Left renal cortex interstitium (tissue), 4 donors: ENCODE measurements at places on chromosomes 4 and X.

- DNase-seq, result no peak
Measured at GRCh38 chr4:169404960-169405359, 134.2 kb upstream of the SH3RF1 start.

GRCh38 chr4:172945611-172946010 is 223.0 kb upstream of the GALNT7 start:
- DNase-seq, result no peak

DNA sequence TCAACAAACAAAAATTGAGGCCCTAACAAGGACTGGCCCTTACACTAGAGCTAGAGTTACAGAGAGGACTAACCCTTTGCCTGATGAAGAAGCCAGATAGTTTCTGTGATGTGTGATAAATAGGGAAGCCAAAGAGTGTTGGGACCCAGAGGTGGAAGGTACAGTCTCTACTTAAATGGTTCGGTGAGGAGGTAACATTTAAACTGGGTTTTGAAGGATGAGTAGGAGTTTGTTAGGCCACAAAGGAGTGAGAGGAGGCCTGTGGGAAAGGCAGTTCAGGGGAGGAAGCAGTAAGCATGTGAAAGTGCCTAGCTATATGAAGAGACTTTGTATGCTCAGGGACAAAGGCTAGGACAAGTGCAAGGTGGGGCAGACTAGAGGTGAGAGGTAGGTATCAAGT is 23.8 kb upstream of the LIMCH1 start:
- DNase-seq, result no peak

- DNase-seq, result no peak
Measured at GRCh38 chr4:77201343-77201742, 44.3 kb downstream of the CCNG2 start.

- DNase-seq, result no peak
Measured at GRCh38 chrX:18377796-18378195, 23.3 kb upstream of the SCML2 start.

DNA sequence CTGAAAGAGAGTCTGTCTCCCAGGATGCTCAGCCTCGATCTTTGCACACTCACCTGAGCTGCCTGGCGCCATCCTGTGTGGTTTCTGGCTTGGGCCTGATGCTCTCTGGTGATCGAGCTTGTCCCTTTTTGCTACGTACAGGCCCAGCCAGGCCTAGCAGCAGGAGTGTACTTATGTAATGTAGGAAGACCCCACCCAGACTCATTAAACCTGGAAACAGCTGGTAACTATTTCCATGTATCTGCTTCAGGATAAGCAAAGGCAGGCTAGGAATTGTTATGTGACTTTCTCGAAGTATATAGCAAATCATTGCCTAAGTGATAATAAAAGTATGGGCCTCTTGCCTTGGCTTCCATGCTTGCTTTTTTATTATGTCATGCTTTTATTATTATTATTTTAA is 18.6 kb upstream of the ARSJ start:
- no peak for DNase-seq

GRCh38 chr4:14059006-14059405 is 431.5 kb upstream of the BOD1L1 start:
- no peak for DNase-seq

GRCh38 chr4:91454111-91454510 is 849.7 kb upstream of the GRID2 start:
- DNase-seq, result no peak

DNA sequence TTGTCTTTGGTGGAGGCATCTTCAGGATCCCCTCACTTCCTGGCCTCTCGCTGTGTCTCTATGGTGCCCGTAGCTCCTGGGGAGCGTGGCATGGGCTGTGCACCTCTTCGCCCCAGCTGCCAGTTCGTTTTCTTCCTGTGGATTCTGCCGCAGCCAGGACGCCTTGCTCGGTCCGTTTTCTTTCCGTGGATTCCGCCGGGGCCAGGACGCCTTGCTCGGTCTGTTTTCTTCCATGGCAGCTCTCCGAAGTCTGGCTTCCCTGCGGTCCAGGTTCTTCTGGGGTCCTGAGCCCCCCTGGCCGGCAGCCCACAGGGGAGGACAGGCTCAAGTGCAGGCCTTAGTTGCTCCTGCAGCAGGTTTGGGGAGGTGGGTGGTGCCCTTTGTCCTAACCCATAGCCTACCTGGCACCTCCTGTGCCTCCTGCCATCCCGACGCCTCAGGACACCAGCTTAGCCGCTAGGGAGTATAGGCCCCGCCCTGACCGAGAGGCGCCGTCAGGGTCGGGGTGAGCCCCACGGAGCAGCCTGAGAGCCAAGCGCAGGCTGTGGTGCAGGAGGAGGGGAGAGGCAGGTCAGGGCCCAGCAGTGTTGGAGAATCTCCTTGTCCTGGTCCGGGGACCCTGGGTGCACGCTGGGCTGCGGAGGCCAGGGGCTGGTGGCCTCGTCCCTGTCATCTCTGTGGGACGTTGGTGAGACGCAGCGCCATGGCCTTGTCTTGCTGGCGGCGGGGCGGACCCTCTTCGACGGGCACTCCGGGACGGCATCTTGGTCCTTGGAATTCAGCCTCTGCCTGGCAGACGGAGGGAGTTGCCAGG is 27.1 kb downstream of the UVSSA start:
- DNase-seq, result no peak

DNA sequence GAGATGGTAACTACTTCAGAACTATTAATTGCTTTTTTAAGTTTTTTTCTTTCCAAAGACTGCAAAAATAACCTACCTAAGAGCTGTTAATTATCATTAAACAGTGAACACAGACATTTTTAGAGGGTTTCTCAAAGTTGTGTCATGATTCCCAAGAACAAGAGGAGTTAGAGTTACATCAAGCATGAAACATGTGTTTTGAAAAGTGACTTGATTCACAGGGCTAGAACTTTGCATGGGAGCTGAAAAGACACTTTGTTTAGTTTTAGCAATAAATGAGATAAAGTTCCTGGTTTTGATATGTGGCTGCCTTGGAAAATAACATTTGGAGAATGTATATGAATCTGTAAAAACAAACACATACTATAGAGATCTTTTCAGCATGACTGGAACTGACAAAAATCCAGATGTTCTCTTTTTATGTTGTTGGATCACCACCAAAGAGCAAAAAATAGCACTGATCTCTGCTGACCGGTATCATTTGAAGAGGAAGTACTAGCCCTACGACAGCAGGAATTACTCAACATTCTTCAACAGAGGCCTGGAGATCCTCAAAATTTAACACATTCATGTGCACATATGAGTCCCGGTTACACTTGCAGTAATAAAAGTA is 173.0 kb upstream of the PCDH18 start:
- DNase-seq, result peak; percentile 55

DNA sequence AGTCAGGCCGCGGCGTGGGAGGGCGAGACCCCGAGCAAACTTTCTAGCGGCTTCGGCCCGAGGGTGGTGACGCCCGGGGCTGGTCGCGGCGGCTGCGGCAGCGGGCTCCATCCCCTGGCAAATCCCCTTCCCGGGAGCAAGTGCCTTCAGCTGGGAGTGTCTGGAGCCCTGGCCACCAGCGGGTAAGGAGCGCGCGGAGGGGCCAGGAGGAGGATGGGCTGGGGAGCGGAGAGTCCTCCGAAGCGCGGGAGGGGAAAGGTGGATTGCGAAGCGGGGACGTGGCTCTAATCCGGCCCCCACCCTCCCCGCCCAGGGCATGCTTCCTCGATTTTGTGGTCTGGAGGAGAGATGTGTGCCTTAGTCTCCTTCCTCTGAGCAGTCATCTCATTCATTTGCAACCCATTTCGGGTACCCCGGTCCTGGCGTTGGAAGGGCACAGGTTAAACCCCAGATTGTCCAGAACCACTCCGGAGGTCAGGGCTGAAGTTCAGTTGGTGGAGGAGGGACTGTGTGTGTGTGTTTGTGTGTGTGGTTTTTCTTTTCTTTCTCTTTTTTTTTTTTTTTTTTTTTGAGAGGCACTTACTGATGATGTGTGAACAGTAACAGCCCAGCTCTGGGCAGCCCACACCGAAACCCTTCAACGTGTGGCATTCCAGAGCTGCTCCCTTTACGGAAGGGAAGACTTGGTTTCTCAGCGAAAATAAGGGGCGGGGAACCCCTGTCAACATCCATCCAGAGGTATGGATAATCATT is 516 bp downstream of the SGMS2 start:
- no peak for DNase-seq

DNA sequence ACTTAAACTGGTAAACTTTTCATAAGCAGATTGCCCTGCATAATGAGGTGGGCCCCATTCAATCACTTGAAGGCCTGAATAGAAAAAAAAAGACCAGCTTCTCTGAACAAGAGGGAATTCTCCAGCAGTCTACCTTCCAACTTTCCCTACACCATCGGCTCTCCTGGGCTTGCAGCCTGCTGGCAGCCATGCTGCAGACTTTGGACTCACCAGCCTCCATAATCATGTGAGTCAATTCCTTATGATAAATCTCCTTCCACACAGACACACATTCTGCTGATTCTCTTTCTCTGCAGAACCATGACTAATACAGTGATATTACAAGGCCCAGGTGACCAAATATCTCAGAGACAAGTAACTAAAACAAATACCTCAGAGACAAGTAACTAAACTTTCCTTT is 113.8 kb upstream of the WDR17 start:
- DNase-seq, result no peak

DNA sequence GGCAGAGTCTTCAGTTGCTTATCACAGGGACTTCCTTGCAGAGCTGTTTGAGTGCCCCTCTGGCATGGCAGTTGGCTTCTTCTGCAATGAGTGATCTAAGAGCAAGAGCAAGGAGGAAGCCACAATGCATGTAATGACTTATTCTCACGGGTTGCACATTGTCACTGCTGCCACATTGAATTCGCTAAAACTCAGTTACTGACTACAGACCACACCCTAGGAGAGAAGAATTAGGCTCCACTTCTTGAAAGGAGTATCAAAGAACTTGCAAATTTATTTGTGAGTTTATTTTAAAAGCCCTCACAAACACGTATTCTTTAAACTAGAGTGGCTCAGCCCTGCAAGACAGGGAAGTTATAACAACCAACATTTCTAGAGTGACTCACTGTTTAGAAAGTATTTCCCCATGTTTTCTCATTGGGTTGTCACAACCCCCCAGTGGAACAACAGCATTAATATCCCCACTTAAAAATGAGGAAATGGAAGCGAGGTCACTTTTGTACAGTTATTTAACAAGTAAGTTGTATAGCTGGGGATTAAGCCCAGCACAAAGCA is 32.4 kb upstream of the RBPJ start:
- no peak for DNase-seq

DNA sequence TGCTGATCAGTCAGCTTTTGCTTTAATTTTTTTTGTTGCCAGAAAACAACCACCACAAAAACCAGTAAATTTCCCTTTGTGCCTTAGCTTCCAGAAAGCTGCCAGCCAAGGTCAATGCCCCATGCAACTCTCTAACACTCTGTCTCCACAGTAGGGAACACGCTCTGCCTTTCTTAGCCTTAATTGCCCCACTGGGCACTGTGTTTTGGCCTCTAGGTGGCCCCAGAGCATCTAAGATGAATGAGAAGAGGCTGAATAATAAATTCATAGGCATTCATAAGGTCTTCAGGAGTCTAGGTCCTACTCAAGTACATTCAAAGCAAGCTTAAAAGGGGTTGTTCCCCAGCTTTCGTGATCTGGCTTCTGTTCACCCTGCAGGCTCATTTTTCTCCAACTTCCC is 57.7 kb upstream of the PASD1 start:
- DNase-seq, result no peak

DNA sequence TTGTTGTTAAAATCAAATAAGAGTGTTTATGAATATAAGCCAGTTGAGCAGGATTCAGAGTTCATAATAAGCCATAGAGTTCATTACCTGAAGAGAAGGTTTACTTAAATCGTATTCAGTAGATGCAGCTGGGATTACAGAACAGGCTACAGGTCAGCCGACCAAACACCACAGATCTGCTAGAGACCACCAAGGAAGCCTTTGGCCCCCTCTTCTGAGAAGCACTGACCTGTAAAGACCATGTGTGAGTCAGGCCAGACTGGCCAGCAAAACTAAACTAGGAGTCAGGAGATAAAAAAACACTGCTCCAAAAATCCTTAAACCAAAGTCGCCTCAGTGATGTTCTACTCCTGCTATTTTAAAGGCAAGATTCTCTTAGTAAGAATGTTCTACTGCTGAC is 1125.5 kb downstream of the FAT4 start:
- DNase-seq, result no peak

DNA sequence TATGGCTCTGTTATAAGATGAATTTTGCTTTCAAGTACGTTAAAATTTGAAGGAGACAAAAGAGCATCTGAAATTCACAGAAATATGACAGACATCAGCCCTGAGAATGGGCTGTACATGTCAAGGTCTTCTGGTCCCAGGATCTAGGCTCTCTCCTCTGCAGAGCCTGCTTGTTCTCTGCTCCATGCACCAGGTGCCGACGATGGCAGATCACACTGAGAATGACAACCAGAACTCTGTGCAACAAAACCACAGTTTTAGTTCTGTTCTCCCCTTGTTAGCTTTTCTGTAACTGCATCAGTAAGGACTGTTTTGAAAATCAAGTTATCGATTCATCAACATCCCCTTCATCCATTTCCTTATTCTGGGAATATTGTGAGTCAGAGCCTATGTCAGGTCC is 30.9 kb upstream of the LGI2 start:
- DNase-seq, result no peak

DNA sequence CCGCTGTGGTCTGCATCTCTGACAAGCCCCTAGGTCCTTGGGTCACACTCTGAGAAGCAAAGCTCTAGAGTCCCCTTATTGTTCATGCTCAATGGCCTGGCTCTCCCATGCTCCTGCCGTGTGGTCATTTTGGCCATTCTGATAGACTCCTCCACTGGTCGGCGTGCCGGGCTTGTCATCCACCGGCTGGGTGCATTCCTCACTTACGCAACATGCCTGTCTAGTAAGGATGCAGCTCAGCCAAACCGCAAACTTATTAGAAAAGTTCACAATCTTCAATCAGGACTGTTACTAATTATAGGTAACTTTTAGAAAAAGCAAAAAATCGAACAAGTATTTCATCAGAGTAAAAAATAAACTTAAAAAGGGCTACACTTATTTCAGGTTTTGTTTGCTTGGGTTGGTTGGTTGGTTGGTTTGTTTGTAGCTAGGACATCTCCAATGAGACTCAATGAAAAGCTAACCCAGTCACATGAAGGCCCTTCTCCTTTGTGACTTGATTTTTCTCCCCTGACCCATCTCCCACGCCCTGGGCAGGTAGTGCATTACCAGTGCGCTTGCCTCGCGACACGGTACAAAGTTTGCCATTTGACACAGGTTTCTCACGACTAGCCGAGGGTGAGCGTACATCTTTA is 41.0 kb downstream of the IRF2 start:
- no peak for DNase-seq

GRCh38 chr4:2836391-2836859 is 7.2 kb upstream of the ADD1 start:
- no peak for DNase-seq

- no peak for DNase-seq
Measured at GRCh38 chrX:84735025-84735424, 232.8 kb upstream of the HDX start.

- DNase-seq, result no peak
Measured at GRCh38 chr4:158767451-158767850, 1.4 kb upstream of the FNIP2 start.

DNA sequence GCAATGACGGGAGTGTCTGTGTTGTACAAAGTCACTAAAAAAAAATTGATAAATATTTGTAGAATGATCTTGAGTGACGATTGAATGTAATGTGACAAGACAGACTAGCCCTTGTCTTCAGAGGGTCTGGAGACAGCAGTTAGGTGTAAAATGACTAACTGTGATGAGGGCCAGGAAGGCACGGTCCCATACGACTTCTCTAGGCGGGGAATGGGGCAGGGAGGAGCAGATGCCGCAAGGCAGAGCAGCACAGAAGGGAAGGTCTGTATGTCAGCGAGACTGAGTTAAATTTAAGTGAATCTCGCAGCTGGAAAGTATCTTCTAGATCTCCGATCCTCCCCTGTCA is 405 bp downstream of the CENPE start:
- no peak for DNase-seq

GRCh38 chrX:43618366-43619205 is 37.5 kb upstream of the MAOA start:
- no peak for DNase-seq

- peak; percentile 7 for DNase-seq
Measured at GRCh38 chr4:47383829-47384427, 79.6 kb downstream of the COMMD8 start.
